Anterior cingulate cortex (tissue), 58 donors: ENCODE measurements at places on chromosomes 4 and X.

DNA sequence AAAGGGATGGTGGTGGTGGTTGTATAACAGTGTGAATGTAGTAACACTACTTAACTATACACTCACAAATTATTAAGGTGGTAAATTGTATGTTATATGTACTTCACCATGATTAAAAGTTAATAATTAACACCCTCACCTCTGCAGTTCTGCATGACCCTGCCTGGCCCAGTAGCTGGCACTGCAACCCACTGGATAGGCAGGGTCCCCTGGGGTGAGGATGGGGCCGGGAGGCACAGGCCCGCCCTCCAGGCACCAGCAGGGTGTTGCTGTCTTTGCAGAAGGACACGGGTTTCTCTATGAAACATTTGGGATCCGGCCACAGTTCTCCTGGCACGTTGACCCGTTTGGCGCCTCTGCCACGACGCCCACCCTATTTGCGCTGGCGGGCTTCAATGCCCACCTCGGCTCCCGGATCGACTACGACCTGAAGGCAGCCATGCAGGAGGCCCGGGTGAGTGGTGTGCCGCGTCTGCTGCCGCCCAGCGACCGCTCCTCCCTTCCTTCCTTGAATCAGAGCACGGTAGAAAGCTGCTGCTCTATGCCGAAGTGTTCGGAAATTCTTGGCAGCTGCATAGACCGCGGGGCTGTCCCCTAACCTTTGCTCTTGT, 11.8 kb downstream of the MAN2B2 start:
- DNase-seq, result no peak

- DNase-seq, result no peak
These were observed 20.5 kb downstream of the DDIT4L start for GRCh38 chr4:100169491-100170485.

- DNase-seq, result no peak
These were observed 16.4 kb downstream of the DOK7 start for GRCh38 chr4:3479358-3480101.

- DNase-seq, result no peak
These were observed 6.7 kb downstream of the NUP62CL start for GRCh38 chrX:107199491-107199890.

- DNase-seq, result no peak
These were observed 161.7 kb upstream of the CXCL13 start for GRCh38 chr4:77443941-77444340.

DNA sequence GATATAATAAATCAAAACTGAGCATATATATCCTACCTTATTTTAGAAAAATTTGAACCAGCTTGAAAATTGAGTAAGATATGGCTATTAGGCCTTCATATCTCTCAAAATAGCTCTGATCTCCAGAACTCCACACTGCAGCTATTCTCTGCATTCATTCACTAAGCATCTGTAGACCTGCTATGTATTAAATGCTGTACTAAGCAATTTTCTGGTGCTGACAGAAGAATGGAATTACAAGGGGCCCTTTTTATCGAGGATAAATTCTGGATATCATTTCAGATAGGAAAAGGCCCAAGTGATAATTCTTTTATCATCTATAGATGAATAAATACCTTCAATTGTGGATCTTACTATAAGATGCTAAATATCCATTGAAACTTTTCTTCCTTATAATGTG, 1.9 kb downstream of the THAP6 start:
- DNase-seq, result no peak

DNA sequence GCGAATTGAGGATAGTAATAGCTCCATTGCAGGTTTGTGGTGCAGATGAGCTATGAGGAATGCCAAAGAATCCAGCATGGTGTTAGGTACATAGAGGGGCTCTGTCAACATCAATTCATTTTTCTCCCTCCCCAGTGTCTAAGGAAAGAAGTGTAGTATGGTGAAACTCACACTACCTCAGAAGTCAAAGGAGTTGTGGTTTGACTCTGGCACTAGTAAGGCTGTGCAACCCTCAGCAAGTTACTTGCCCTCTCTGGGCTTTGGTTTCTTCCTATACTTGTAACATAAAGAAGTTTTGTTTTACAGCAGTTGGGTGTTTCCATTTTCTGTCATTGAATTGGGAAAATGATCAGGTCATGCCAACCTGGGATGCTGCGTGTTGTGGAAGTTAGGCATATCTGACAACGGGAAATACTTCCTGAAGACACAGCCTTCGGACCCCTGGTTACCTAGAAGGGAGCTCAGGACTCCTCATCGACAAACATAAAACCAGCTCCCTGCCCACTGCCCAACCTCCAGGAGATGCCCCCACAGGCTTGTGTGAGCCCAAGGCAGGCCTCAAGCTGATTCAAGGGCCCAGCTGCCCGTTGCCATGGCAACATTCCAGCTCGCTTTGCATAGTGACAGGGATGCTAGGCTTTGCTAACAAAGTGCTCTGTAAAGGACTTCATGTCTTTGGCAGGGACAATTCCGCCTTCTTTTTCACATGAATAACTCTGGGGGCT, 71.4 kb downstream of the RTL5 start:
- DNase-seq, result peak; percentile 38

- DNase-seq, result no peak
These were observed 187.9 kb downstream of the CHM start for GRCh38 chrX:85859426-85859825.

DNA sequence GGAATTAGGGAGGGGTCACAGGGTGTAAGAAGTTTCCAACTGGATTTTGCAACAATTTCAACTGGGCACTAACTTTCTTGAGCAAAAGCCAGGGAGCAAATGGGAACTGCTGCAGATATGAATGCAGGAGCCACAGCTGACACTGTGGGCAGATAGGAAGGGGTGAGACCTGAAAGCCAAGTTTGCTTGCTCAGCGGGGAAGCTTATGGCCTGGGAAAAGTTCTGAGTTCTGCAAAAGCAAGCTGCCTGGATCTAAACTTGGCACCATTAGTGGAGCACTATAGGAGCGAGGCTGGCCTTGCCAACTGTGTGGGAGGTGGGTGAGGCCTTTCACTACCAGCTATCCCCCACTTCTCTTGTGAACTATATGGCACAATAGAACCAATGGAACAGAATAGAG, 11.1 kb downstream of the CYSLTR1 start:
- DNase-seq, result no peak

DNA sequence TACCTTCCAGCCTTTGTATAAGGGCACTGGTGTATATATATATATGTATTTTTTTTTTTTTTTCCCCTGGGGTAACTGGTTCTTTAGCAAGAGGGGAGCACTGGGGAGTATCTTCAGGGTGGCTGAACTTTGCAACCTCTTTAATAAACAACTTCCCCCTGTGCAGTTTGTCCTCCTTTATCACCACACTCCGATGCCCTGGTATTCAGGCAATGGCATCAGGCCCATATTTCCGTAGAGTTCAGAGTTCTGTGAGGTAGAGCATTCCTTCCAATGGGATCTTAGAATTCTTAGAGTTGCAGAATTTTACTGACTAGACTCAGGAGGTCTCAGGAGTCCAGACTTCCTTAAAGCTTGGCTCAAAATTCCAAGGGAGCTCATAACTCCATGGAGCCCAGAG, 24.6 kb downstream of the NYX start:
- no peak for DNase-seq

DNA sequence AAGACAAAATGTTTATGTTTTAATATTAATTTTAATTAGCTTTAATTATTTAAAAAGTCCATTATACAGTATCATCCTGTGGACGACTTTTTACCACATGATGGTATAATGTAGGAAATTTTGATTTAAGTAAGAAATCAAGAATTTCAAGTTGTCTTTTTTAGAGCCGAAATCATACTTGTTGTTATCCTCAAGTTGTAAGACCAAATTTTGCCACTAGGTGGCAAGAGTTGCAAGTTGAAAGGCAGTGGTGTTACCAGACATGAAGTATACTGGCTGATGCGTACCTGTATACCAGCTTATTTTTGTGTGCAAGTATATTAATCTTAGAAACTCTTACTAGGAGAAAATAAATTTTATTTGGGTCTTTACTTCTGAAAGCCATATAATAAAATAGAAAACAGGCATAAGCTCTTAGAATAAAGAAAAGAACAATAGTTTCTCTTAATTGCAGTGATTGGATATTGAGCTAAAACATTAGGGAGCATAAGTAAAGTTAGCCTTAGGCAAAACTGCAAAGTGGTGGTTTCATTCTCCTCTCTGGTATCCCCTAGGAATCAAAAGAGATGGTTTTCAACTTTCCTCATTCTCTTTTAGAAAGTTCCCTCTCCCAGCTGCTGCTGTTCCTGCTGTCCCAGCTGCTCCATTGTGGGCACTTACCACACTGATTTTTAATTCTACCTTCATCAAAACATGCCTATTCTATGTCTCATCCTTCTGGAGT, 118.0 kb upstream of the WDFY3 start:
- DNase-seq, result no peak

DNA sequence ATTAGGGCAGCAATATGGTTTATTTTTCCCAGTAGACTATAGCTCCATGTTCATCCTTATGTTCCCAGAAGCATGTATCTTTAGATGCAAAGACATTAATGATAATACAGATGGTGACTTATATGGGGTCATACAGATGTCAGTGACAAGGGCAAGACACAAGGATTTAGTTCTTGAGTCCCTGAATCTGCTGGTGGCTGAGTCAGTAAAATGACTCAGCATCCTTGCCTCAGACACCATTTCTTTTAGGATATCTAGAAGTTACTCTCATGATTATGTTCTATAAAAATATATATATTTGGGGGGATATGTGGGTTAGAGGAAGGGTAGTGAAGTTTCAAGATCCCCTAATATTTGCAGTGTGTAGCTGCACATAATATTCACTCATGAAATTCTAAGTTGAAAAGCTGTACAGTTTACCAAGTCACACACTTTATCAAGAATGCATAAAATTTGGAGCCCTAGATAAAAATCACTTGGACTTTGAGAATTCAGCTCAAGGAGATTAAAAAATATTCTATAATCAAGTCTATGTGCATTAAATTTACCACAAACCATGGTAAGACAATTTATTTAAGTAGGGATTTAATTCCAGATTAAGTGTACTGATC, 101.9 kb downstream of the LNX1 start:
- DNase-seq, result no peak

GRCh38 chr4:100895556-100896197, 377.9 kb upstream of the EMCN start:
- DNase-seq, result no peak

DNA sequence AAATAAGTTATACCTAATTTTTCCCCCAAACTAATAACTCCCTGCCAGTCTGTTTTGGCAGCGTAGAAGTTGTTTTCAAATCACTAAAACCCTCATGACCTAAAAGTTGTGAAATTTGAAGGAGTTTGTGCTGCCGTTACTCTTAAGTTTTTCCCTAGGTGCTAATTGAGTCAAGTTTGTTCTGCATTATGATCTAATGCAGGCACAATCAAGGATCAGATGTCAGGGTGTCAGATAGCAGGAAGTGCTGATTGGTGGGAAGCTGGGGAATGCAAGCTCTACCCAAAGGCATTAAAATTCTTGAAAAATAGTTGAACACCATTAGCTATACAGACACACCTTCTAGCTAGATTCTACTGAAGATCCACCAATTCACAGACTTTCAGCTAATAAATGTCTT, 51.9 kb downstream of the ARX start:
- no peak for DNase-seq

GRCh38 chr4:55819634-55820033, at the start of gene EXOC1L:
TSS of gene EXOC1L (plus strand) at chr4:55819790. CDS start at chr4:55820027, 237 bp downstream.
- DNase-seq, result no peak

DNA sequence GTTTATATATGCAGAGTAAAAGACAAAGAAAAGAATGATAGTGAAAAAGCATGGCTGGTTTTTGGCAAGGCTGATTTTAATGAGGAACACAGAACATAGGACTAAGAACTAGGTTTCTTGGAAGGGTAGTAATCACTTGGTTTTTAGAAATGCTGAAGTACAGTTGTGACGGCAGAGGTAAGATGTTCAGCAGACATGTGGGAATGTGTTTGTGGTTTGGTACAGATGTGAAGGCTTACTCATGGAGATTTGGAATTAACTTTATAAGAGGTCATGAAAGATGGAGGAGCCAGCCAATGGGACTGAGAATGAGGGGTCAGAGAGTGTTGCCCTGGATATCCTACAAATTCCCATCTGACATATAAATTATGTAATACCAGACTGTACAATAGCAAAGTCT, 243.6 kb downstream of the NPFFR2 start:
- no peak for DNase-seq

- DNase-seq, result no peak
These were observed 42.0 kb downstream of the FAM149A start for GRCh38 chr4:186146458-186146857.

- no peak for DNase-seq
These were observed 134.8 kb downstream of the AFAP1 start for GRCh38 chr4:7804756-7805385.

DNA sequence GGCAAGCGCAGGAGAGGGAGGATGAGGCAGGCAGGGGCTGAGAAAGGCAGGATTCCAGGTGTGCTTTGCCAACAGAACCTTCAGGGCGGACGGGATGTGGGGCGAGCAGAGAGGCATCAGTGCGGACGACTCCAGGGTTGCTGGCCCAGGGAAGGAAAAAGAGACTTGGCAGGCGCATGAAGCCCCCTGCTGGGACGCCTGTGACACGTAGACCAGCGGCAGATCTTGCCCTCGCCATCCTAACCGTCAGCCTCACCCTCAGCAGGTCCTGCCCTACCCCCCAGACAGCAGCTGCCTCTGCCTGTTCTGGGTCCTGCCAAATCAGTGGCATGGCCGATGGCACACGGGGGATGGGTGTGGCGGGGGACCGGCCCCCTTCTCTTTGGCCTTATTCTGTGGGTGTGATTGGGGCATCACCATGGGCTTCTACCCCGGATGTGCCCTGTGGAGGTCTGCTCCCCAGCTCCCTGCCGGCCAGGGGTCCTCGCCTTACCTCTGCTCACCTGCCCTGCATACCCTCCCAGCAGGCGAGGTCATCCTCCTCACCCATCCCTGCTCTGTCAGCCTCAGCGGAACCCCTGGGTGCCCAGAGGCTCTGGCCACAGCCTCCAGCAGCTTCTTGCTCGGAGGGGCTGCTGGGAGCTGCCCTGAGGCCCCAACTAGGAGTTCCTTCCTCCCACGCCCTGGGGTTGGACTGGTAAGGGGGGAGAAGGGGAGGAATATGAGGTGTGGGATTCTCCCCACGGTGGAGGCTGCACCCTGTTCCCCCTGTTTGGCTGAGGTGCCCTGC, 2.9 kb upstream of the SH3BP2 start:
- DNase-seq, result no peak

- DNase-seq, result no peak
These were observed 104.9 kb downstream of the FAM13A start for GRCh38 chr4:88952081-88952480.

GRCh38 chr4:38832206-38832605, 24.4 kb downstream of the TLR6 start:
- DNase-seq, result no peak

- DNase-seq, result no peak
These were observed 15.2 kb upstream of the CXCL2 start for GRCh38 chr4:74114234-74114633.

DNA sequence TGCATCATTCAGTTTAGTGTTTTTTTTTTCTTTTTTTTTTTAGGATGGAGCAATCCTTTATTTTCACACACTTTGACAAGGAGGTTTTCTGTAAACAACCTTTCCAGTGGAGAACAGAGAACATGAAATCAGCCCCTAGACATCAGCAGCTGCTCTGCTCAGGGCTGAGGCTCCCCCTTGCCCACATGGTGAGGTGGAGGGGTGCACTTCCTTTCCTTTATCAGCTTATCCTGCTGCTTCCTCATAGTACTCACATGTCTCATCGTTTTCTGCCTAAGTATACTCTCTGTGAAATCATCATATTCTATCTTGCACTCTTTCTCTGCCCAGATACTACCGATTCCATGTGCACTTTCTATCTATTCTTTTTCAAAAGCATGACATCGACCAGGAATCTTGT, 47.6 kb upstream of the PRSS12 start:
- no peak for DNase-seq

- DNase-seq, result no peak
These were observed 91.9 kb downstream of the TENT5D start for GRCh38 chrX:80511969-80512760.
